Heart left ventricle (tissue), 16 donors: ENCODE measurements at places on chromosomes 11 and 22. TPM values are rescaled to one million over a fixed set of nuclear protein-coding genes. Genes with fewer than 3 reads are reported as not detected.

SHISAL1 gene
- total RNA-seq, result 1.5 TPM

CFAP68 gene
- 31.4 TPM for total RNA-seq

TMEM191B gene
- 1.2 TPM for total RNA-seq

NXPE1 gene
- not detected for total RNA-seq

CARNS1 gene
- 4.0 TPM for total RNA-seq

HTR3A gene
- not detected for total RNA-seq

OR51I1 gene
- total RNA-seq, result not detected

TPBGL gene
- 0.08 TPM for total RNA-seq

TSPAN32 gene
- total RNA-seq, result 10.6 TPM

GLYATL2 gene
- total RNA-seq, result not detected

MMP27 gene
- total RNA-seq, result not detected

NDUFS3 gene
- total RNA-seq, result 227 TPM

MOGAT2 gene
- total RNA-seq, result 0.20 TPM

E2F8 gene
- total RNA-seq, result 2.3 TPM

- DNase-seq, result no peak
These were observed 278.1 kb upstream of the FAT3 start for GRCh38 chr11:91946397-91946951.

DNA sequence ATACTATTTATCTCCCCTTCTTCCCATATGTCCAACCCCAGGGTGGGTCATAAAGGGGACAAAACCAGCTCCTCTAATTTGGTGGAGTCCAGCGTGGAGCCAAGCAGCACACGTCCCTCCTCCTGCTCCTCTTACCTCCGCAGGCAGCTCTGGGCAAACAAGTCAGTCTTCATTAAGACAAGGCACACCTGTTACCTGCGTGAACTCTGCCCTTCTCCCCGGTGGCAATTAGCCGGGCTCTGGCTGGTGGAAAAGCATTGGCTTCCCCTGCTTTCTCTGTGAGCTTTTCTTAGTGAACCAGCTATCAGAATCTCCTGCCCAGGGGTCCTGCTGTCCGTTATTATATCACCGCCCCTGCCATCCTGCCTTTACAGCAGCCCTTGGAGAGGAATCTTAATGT lies 418.7 kb upstream of the CADM1 start:
- no peak for DNase-seq

- DNase-seq, result no peak
These were observed 19.4 kb upstream of the PHOX2A start for GRCh38 chr11:72263361-72263760.

GRCh38 chr11:9922806-9923205 lies 258.9 kb downstream of the SWAP70 start:
- no peak for DNase-seq

GRCh38 chr11:61134801-61135257 lies 26.4 kb downstream of the VPS37C start:
- DNase-seq, result no peak

GRCh38 chr11:93059117-93059957 lies 89.9 kb downstream of the MTNR1B start:
- no peak for DNase-seq

DNA sequence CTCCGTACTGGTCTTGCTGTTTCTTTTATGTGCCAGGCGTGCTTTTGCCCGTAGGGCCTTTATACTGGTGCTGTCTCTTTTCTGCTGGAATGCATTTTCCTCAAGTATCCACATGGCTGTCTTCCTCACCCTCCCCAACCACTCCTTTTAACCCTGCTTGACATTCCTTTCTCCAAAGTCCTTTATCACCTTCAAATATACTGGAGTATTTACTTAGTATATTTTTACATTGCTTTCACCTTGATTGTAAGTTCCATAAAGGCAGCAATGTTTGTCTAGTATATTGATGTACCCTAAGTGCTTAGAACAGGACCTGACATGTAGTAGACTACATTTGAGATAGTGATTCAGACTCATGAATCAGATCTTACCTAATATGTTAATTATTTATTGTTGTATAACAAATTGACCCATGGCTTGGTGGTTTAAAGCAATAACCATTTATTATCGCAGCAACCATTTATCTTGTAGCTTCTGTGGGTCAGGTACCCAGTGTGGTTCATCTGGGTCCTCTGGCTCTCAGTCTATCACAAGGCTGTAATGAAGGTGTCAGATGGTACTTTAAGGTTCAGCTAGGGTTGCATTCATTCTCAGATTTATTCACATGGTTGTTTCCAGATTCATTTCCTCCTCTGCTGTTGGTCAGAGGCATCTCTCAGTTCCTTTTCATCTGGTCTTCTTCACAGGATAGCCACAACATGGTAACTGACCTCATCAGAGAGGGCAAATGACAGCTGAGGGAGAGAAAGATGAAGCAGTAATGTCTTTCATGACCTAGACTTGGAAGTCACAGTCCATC lies 34.2 kb downstream of the DDX10 start:
- DNase-seq, result no peak

GRCh38 chr11:95522874-95523273 lies 266.7 kb downstream of the FAM76B start:
- no peak for DNase-seq

DNA sequence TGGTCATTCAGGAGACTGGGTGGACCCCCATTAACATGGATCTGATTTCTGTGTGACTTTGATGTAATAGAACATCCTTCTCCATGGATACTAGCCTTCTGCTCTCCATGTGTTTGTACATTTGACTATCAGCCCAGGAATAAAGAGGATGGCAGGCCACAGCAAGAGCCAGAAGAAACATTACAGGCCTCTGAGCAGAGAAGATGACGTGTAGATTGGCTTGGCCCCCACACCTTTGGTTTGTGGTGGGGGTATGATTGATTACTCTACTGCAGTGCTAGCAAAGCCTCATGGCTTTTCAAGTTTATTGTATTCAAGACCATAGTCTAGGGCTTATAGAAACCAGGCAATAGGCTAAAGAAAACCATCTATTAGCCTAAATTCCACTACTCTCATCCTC lies 77.0 kb downstream of the GRAMD1B start:
- no peak for DNase-seq

GRCh38 chr11:67079065-67079705 lies 22.5 kb downstream of the RHOD start:
- no peak for DNase-seq

- peak; percentile 53 for DNase-seq
These were observed 282 bp downstream of the MPPED2 start for GRCh38 chr11:30585892-30586250.

- no peak for DNase-seq
These were observed 552 bp downstream of the CNIH2 start for GRCh38 chr11:66278363-66279091.

- DNase-seq, result peak; percentile 17
These were observed 913.0 kb upstream of the CNTN5 start for GRCh38 chr11:98107736-98108135.

DNA sequence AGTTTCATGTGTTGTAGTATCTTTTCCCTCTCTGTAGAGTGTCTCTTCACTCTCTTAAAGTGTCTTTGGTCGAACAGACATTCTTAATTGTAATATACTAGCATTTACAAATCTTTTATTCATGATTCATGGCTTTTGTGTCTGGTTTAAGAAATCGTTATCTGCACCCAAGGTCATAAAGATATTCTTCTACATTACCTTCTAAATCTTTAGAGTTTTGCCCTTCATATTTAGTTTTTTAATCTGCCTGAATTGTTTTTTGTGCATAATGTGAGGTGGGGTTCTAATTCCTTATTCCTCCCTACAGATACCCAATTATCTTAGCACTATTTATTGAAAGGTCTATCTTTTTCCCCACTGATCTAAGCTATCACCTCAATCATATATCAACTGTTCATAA lies 9.0 kb upstream of the NNMT start:
- DNase-seq, result no peak

GRCh38 chr22:37431801-37432707 lies 4.8 kb upstream of the ELFN2 start:
- DNase-seq, result no peak

DNA sequence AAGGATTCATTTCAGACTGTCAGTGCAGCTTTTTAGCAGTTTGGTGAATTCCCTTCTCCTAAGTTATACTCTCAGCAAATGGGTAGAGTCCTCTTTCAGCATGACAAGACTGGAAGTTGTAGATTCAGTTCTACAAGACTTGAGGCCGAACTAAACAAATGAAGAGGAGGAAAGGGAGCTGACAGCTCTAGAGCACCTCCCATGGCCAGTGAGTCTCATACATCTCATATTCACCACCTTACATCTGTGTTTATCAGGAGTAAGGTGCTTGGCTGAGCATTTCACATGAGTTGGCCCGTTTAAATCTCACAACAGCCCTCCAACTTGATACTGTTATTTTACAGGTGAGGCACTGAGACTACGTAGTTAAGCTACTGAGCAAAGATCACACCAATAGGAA lies 30.4 kb downstream of the SEZ6L start:
- no peak for DNase-seq

- no peak for DNase-seq
These were observed 53.3 kb upstream of the GLYAT start for GRCh38 chr11:58784995-58785394.

DNA sequence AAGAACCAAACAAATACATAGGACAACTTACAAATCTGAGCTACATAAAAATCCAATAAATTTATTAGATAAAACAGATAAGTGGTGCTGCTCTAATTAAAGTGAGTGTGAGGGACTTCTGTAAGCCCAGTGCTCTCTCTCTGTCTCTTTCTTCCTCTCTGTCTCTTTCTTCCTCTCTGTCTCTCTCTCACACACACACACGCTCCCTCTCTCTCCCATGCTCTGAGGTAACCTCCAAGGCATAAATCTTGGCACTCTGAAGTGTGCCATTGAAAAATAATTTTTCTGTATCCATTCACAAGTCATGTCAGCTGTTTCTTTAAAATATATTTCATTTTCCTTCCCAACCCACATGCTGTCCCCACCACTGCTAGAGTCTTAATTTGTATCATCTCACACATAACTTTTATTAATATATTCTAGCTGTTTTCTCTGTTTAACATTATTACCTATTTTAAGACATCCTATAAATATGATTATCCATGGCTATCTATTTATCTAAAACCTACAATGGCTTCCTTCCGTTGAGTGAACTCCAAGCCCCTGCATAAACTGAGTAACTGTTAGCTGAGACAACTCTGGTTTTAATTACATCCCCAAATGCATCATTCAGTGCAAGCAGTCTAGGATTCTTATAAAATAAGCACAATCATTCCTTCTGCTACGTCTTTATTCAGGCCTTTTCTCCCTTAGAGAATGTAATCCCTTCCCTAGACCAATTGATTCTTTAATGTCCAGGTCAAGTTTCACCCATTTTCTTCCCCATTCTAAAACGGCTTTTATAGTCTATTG lies 57.4 kb upstream of the SLC5A12 start:
- DNase-seq, result no peak

- no peak for DNase-seq
These were observed 18.5 kb downstream of the ENDOD1 start for GRCh38 chr11:95108159-95108611.

GRCh38 chr11:121154486-121155314 lies 53.7 kb downstream of the TECTA start:
- DNase-seq, result no peak

- DNase-seq, result peak; percentile 74
These were observed 19.8 kb upstream of the PLET1 start for GRCh38 chr11:112280268-112281126.

DNA sequence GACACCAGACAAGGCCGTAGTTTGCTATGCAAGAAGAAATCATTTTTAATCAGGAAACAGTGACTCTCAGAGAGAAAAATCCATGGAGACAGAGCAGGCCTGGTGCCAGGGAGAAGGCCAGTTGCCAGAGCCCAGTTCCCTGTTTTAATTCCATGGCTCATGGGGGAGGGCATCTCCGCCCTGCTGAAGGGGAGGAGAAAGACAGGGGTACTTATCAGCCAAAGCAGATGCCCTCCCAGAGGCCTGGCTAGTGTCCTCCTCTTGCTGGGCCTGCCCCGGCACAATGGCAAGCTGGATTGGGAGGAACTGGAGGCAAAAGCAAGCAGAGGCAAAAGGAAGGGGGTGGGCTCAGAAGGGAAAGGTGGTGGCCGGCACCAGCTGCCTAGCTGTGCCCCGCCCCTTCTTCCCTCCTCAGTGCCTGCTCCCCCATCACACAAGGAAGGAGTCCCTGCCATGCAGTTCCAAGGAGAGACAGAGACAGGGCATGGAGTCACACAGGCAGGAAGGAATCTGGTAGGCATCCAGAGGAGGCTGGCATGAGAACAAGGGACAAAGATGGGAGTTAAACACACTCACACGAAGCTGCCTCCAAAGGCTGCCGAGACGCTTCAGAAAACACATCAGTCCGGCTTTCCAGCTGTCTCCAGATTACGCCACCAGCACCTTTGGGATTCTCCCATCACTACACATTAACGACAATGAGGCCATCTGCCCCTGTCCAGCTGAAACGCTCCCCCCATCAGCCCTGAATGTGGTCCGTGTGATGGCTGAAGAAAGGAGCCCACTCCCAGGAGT lies 591.8 kb downstream of the BUD13 start:
- no peak for DNase-seq

- no peak for DNase-seq
These were observed 31.2 kb downstream of the KCNJ4 start for GRCh38 chr22:38423512-38424503.

DNA sequence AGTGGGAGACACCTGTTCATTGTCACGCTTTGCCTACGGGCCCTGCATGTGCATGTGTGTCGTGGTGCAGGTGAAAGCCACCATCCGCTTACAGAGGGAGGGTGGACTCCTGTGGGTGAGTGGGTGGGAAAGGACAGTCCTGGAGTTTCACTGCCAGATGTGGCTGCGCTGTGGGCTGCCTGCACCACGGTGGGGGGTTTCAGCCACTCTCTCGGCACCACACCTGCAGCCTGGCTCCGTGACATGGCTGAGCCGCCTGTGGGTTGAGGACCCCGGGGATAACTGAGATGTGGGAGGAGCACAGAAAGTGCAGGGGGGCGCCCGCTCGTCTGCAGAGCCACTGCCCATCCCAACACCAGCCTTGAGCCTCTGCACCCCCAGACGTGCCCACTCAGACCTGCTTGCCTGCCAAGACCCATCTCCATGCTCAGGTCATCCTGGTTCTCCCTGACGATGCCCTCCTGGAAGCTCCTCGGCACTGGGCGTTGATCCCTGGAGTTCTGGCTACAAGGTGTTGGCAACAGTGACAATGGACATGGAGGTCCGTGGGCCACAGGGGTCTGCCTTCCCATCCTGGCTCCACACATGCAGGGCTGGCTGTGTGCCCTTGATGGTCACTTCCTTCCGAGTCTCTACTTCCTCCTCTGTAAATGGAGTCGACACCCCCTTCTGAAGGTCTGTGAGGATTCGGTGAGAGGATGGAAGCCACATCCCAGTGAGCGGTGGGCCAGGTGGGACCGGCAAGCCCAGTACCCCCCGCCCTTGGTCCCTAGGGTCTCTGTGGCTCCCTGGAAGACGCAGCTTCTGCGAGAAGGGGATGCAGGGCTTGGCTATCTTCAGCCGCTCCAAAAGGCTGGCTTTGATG lies 1007.0 kb downstream of the BRD1 start:
- DNase-seq, result peak; percentile 57

DNA sequence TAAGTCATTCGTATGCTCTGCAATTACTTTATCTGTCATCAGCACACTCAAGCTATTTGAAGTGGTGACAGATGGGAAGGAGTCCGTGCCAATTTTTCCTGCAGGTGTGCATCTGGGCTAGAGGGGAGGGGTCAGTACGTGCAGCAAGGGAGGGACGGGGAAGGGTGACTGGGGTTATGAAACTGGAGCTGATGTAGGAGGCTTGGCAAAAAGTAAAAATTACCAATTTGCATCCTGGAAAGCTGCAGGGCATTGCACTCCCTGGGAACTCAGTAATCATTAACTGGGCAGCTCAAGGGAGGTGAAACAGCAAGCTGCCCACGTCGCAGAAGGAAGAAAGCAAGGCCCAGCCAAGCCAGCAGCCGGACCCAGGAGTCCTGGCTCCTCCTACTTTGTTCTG lies 87.1 kb upstream of the TMEM45B start:
- no peak for DNase-seq
